ENCODE measurements at places on chromosomes 1 and 21.
A peak's percentile ranks its signal among the peaks of the same experiment; 100 is the strongest.

GRCh38 chr1:212692774-212693644 is 6.6 kb downstream of the BATF3 start:
- no peak for DNase-seq

DNA sequence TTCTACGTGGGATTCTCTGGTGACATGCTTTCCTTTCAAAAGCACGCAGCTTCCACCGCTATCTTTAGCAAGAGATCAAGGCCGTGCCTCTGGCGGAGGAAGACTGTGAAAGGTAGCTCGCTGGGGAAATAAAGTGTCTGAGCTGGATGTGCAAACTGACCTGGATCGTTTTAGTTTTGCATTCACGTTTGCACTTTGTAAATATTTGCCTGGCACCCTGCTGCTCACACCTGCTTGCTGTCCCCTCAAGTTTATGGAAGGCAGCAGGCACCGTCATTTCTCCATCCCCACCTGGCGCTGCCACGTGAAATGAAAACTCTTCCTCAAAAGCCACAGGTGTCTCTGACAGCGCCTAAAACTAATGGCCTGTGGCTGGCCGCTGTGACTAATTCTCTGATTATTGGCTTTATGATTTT is 44.0 kb upstream of the TARDBP start:
- DNase-seq, result no peak

DNA sequence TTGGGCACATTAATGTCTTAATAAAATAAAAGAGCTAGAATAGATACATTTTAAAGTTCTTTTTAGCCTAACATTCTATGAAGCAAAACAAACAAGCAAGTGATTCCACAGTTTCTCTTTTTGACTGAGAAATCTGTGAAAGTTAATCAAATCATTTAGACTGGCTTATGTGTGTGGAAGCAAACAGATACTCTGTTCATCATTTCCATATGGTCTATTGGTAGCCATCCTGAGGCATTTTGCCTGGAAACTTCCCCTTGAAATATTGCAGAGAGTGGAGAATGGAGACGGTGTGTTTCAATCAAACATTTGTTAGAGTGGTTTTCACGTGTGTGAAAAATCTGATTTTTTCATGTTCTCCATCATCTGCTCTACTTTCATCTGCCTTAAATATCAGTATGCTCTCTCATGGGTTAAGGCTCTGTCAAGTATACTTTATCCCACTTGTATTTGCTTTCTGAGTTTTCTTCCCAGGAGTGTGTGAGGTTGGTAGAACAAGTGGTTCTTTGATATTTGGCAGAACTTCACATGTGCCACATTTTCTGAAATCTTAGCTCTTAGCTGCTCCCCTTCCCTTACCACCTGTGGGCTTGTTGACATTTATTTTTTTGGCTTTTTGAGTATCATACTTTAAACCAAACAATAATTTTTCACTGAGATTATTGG is 139.1 kb upstream of the PTGFR start:
- no peak for DNase-seq

DNA sequence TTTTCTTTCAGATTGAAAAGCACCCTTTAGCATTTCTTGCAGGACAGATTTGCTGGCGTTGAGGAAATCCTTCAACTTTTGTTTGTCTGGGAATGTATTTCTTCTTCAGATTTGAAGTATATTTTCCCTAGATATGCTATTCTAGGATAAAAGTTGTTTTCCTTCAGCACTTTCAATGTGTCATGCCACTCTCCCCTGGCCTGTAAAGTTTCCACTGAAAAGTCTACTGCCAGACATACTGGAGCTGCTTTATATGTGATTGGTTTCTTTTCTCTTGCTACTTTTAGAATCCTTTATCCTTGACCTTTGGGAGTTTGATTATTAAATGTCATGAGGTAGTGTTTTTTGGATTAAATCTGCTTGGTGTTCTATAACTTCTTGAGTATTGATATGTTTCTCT is 44.2 kb upstream of the CD55 start:
- no peak for DNase-seq

DNA sequence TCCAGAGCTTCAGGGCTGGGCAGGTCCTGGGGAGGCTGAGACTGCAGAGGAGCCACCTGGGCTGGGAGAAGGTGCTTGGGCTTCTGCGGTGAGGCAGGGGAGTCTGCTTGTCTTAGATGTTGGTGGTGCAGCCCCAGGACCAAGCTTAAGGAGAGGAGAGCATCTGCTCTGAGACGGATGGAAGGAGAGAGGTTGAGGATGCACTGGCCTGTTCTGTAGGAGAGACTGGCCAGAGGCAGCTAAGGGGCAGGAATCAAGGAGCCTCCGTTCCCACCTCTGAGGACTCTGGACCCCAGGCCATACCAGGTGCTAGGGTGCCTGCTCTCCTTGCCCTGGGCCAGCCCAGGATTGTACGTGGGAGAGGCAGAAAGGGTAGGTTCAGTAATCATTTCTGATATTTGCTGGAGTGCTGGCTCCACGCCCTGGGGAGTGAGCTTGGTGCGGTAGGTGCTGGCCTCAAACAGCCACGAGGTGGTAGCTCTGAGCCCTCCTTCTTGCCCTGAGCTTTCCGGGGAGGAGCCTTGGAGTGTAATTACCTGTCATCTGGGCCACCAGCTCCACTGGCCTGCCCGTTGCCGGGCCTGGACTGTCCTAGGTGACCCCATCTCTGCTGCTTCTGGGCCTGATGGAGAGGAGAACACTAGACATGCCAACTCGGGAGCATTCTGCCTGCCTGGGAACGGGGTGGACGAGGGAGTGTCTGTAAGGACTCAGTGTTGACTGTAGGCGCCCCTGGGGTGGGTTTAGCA is 9.3 kb downstream of the MYBPH start:
- DNase-seq, result no peak

GRCh38 chr1:51973587-51974474 is 16.7 kb downstream of the RAB3B start:
- no peak for DNase-seq

DNA sequence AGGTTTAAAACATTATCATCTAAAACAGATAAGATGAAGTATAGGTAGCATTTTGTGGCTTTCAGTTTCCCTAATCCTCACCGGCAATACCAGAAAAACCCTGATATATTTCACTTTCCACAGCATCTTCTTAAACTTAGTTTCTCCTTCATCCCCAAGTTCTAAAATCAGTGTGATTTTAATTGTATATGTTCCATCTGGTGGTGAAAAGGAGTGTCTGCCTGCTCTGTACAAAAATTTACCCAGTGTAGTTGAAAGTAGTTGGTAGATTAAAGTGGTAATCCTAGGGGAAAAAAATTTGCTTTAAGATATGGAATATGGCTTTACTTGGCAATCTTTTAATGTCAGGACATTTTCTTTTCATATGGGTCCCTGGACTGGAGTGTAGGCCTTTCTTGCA is 74.3 kb downstream of the CEP350 start:
- no peak for DNase-seq

GRCh38 chr21:18298228-18298627 is 53.6 kb downstream of the CHODL start:
- DNase-seq, result no peak

- DNase-seq, result no peak
Measured at GRCh38 chr1:1199141-1199960, 7.0 kb downstream of the TNFRSF18 start.

- DNase-seq, result no peak
Measured at GRCh38 chr1:171245458-171246064, 2.7 kb upstream of the FMO1 start.

DNA sequence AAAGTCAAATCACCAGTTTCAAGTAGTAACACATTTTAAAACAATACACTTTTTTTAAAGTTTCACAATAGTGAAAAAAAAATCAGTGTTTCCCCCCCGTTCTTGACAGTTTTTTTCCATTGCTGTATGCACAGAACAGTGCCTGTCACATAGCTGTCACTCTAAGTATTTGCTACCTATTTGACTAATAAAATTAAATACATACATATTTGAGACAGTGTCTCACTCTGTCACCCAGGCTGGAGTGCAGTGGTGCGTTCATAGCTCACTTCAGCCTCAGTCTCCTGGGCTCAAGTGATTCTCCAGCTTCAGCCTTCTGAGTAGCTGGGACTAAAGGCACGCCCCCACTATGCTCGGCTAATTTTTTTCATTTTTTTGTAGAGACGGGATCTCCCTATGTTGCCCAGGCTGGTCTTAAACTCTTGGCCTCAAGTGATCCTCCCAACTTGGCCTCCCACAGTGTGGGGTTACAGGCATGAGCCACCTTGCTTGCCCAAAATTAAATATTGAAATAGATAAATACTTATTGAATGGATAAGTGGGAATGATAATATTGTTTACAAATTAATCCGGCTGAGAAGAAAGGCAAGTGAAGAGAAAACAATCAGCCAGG is 12.6 kb upstream of the RHBG start:
- no peak for DNase-seq

DNA sequence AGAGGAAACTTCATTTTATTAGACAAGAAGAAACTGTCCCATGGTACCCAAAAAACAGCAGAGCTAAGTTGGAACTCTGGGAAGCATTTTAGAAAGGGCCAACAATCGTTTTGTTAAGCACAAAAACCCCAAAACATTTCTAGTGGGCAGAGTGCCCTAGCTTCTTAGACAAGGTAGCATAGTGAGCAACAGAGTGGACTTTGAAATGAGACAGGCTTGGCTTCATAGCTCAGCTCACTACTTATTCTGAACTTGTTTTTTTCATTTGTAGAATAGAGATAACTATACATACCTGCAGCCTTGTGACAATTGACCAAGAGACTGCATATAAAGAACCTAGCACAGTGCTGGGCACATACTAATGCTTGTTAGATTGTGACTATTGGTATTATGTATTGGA is 50.1 kb downstream of the HLX start:
- DNase-seq, result no peak

- DNase-seq, result no peak
Measured at GRCh38 chr1:232602622-232603021, 27.3 kb downstream of the SIPA1L2 start.

DNA sequence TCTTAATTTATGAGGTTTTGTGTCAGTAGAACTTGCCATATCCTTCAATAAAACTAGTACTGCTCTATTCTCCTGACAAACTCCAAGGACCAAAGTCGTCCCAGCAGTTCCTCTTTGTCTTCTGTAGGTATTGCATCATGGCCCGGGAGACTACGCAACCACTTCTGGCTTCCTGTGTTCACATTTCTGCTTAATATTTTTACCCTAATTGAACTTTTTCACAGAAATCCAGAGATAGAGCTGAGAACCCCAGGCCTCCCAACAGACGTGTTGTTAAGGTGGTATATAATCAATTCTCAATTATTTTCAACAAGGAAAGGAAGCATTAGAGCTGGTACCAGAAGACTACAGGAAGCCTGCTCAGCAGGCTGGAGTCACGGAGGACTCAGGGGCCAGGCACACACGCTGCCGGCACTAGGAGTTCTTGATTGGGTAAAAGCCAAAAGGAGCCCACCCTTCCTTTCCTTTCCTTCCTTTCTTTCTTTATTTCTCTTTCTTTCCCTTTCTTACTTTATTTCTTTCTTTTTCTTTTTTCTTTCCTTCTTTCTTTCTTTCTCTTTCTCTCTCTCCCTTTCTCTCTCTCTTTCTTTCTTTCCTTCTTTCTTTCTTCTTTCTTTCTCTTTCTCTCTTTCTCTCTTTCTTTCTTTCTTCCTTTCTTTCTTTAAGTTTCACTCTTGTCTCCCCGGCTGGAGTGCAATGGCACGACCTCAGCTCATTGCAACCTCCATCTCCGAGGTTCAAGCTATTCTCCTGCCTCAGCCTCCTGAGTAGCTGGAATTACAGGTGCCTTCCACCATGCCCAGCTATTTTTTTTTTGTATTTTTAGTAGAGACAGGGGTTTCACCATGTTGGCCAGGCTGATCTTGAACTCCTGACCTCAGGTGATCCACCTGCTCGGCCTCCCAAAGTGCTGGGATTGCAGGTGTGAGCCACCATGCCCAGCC is 173.7 kb downstream of the ZBTB18 start:
- DNase-seq, result no peak

GRCh38 chr1:175597969-175598765 is 145.2 kb downstream of the TNR start:
- DNase-seq, result no peak

DNA sequence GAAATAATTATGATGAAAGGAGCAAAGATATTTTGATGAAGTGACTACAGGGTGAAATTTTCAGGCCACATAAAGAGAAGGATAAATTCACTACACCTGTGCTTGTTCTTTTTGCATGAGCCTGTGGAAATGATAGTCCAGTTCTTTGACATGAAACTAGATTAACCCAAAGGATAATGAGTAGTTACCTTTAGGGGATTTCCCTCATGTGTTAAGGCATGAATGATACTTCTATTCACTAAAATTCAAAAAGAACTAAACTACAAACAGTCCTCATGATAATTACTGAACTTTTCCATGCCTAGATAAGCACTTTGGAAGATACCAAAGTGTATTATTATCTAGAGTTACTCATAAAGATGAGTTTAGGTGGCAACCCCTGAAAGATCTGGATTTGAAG is 244.3 kb downstream of the PTPRC start:
- no peak for DNase-seq

DNA sequence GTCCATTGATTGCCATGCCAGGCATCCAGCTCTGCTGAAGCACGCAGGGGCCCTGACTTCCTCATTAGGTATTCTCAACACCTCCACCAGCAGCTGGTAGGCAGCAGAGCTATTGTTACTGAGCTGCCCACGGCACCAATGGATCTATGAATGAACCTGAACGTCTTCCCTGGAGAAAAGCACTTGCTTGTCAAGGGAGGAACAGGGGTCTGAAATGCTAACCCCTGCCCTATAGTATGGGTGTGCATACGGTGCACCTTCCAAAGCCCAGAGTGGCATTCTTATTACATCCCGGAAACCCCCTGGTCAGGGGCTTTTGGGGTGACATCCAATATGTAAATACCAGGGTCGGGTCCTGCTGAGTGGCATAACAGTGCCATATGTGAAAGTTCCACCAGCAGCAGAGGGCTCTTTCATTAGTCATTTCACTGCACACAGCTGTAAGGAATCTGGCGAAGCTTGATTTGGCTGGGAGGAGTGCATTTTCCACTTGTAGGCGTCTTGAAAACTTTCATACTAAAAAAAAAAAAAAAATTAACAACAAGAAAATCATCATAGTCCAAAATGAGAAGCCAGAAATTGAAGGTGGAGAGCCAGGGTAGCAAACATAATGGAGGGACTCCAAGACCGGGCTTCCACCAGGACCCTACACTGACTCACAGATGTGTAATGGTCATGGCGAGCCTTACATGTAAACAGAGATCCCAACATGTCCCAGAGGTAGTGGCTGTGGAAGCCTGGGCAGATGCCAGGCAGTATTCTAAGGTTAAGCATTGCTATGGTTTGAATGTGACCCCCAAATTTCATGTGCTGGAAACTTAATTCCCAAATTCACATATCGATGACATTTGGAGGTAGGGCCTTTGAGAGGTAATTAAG is 58.8 kb upstream of the PRDX6 start:
- no peak for DNase-seq

GRCh38 chr1:163054181-163054591 is 15.0 kb upstream of the RGS4 start:
- no peak for DNase-seq

- peak; percentile 24 for DNase-seq
Measured at GRCh38 chr21:45981151-45982091, at the start of gene COL6A1. Gene COL6A1 (plus strand): TSS chr21:45981770. CDS start chr21:45981851, 81 bp downstream.

DNA sequence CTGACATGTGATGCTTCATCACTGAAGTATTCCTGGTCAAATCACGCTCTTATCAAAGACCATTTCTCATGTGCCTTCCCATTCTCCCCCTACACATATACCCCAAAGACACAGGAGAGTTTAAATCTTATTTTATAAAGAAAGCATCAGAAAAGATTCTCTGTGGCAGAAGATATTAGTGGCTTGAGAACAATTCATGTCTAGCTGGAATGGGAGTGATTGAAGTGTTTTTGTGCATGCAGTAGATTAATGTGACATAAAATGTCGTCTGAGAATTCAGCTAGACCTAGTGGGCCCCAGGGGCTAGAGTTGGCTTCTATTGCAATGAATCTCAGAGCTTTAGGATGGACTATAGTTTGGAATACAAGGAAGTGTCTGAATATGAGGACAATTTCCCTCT is 163.9 kb downstream of the HUNK start:
- DNase-seq, result no peak
